Activated T-helper 1 cell treated with anti-CD3 and anti-CD28 coated beads, Interleukin-2, amount 50 U/mL, for 16 hours (primary cell): ENCODE measurements at places on chromosomes 2 and 18.

- DNase-seq = no peak
These were observed 93.8 kb downstream of the NRP2 start for GRCh38 chr2:205776139-205776538.

GRCh38 chr2:152499896-152500735 is 165.1 kb downstream of the FMNL2 start:
- DNase-seq = no peak

- DNase-seq = no peak
These were observed 579 bp upstream of the ITM2C start for GRCh38 chr2:230864122-230864604.

DNA sequence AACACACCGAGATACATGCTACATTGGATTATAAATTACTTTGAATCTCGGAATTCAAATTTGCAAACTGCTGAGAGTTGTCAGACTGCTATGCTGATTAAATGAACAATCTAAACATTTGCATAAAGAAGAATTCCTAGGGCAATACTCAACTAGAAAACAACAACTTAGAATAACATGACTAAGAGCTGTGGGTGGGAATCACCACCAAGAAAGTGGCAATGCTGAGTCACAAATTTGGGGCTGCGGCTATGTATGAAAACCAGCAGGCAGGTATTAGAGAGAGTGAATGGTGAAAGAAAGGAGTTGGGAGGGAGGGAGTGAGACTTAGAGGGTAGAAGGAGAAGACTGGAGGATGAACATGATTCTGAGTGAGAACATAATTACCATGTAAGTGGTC is 559.5 kb downstream of the PIK3C3 start:
- DNase-seq = no peak

DNA sequence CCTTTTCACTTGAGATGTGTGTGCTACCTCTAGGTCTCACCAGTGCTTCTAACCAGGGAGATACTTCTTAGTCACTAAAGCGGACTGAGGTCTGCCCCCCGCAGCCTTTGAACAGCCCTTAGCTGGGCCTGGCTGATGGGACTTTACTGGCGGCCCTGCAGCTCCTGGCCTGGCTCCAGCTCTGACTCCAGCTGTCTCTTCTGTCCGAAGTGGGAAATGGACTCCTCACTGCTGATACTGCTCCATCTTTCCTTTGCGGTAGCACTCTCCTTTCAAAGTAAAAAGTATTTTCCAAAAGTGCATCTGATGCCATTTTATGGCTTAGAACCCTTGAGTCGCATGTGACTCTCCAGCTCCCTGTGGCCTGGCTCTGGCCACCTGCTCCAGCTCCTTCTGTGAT is 64.5 kb downstream of the ATP9B start:
- no peak for DNase-seq

GRCh38 chr2:220916931-220917330 is 655.2 kb downstream of the EPHA4 start:
- DNase-seq = no peak

- DNase-seq = no peak
These were observed 105.4 kb downstream of the ACKR3 start for GRCh38 chr2:236675051-236675450.

GRCh38 chr18:2197946-2198345 is 373.4 kb downstream of the METTL4 start:
- no peak for DNase-seq

DNA sequence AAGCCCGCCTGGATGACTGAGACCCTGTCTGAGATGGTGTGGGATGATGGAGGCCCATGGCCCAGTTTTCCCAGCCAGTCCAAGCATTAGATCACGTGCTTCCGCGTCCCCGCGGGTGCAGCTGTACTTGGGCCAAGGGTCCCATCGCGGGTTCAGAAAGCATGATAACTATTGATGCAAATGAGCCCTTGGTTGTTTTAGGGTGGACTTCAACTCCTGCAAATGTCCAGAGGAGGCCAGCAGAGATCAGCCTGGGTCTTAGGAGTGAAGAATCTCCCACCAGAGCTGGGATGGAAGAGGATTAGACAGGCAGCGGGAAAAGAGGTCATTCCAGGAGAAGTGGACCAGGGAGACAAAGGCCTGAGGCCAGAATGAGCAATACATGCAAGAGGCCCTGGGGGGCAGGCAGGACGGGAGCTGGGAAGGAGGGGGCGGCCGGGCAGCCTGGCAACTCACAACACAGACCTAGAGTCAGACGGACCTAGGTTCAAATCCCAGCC is 89.9 kb upstream of the TMEM247 start:
- no peak for DNase-seq

GRCh38 chr2:6934345-6934744 is 17.1 kb downstream of the RNF144A start:
- no peak for DNase-seq

GRCh38 chr2:220894069-220894468 is 678.0 kb downstream of the EPHA4 start:
- no peak for DNase-seq

GRCh38 chr2:133054297-133054696 is 384.3 kb upstream of the LYPD1 start:
- no peak for DNase-seq

- no peak for DNase-seq
These were observed 49.9 kb downstream of the MYO1B start for GRCh38 chr2:191295088-191295487.

DNA sequence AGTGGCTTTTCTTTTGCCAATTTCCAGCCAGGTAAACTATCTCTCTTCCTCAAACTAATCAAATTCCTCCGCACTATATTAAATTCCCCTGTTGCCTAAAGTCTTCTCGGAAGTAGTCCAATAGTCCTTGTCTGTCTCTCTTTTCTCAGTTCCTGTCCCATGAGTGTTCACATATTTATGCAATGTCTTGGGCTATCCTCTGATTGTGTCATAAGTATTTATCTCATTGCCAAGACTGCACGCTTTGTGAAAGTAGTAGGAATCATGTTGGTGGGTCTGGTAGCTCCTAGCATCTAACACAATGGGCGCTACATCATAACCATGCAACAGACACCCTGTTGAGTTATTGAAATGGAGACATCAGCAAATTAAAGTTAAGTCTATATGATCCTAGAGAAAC is 59.9 kb upstream of the POU3F3 start:
- no peak for DNase-seq

DNA sequence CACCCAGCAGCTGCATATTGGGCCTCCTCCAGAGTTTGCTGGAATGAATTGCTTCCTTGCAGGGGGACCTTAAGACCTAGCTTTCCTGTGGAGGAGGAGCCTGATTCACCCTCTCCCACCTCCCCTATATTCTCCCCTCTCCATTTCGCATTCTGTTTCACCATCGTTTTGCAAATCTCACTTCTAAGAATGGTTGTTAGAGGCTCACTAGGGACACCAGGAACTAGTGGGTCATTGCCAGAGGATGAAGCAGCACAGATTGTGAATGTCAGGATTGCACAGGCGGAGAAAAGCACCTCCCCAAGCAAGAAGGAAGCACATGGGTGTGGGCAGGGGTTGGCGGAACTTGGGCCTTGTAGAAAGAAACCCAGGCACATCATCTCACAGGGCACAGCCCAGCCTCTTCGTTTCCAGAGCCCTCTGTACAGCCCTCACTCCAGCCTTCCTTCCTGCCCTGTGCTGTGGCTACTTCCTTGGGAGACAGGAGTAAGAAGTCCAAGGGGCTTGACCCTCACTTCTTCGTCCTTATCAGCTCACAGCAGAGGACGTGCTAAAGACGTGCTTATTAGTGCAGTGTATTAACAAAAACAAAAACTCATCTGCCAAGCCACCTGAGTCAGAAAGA is 63.4 kb downstream of the TACR1 start:
- no peak for DNase-seq

DNA sequence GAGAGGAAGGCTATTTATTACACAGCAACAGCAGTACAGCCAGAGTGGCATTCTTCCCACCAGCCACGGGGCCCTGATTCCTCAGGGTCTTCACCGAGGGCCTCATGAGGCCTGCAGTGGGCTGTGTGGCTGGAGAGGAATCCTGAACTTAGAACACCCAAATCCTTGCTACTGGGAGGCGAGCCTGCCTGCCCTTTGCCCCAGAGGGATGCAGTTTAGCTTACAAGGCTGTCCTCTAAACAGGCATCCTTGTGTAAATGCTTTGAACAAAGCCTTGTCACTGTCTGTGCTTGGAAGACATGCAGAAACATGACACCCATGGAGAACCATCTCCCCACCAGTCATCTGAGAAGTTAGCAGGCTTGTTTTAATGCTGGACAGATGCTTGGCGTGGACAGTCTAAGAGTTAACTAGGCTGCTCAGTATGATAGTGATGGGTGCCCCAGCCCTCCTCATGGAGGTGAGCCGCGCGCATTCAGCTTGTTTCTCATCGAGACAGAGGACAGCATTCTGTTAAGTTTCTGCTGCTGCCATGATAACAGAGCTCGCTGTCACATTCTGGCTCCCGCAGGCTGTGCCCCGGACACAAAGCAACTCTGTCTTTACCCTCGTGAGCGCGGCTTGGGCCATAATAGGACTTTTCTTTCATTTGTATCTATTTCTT is 42.9 kb downstream of the ADI1 start:
- DNase-seq = no peak

- no peak for DNase-seq
These were observed 33.7 kb upstream of the C18orf32 start for GRCh38 chr18:49520661-49521145.

- no peak for DNase-seq
These were observed 146.7 kb downstream of the MREG start for GRCh38 chr2:215866606-215867005.

GRCh38 chr2:176018708-176019107 is 16.6 kb upstream of the LNPK start:
- DNase-seq = no peak

DNA sequence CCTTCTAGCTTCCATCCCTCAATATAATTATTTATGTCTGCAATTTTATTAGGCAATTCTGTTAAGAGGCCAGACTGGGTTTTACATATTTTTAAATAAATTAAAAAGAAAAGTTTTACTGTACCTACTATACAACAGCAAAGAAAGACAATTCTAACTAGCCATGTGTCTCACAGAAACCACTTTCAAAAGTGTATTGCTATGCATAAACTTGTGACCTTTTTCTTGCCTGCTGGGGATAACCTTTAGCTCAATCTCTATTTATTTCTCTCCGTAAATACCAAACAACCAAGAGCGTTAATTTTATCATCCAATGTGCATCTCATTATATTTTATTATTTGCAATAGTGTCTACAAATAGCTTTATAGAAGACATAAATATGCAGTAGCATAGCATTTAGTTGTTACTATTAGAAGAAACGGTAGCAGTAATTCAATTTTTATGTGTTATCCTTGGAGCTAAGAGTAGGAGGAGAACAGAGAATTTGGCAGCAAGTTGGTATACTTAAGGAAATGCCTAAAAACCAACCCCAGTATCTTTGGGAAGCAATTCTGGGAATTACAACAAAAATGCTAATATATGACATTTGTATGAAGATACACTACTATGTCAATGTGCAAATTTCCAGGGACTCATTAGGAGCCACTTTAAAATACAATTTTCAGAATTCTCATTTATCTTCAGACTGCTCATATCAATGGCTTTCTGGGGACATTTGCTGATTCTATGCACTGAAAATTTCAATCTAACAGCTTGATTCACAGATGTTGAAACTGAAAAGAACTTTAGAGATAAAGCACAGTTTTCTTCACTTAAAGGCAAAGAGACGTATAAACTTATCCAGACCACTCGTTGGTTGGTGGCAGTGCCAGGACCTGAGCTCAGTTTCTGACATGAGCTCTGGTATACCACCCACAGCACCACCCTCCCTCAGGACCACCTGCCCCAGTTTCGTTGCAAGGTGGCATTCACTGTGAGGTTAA is 23.0 kb upstream of the RTN4 start:
- no peak for DNase-seq

- DNase-seq = no peak
These were observed 512.1 kb upstream of the SYT4 start for GRCh38 chr18:43789234-43790000.

DNA sequence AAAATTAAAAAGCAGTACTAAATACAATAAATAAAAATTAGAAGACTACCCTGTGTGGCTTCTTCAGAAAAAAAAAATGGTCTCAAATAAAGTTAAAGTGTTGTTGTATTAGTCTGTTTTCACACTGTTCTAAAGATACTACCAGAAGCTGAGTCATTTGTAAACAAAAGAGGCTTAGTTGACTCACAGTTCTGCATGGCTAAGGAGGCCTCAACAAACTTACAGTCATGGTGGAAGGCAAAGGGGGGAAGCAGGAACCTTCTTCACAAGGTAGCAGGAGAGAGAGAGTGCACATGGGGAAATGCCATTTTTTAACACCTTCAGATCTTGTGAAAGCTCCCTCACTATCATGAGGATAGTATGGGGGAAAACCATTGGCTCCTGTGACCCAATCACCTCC is 612.8 kb downstream of the RNF144A start:
- no peak for DNase-seq

DNA sequence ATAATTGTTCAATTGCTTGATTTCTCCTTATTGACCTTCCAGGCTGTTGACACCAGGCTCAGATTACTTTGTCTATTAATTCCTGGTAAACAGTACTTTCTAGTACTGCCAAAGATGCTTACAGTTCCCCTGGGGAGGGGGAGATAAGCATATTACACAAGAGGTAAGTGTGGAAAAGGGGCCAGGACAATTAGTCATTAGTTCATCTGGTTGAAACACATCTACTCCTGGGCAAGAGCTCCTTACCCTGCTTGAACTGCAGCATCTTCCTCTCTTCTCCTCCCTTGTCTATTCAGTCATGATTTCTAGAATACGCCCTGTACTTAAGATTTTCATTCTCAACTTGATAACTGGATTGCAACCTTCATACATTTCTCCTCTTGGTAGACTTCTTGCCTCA is 10.4 kb upstream of the SPATS2L start:
- DNase-seq = no peak

DNA sequence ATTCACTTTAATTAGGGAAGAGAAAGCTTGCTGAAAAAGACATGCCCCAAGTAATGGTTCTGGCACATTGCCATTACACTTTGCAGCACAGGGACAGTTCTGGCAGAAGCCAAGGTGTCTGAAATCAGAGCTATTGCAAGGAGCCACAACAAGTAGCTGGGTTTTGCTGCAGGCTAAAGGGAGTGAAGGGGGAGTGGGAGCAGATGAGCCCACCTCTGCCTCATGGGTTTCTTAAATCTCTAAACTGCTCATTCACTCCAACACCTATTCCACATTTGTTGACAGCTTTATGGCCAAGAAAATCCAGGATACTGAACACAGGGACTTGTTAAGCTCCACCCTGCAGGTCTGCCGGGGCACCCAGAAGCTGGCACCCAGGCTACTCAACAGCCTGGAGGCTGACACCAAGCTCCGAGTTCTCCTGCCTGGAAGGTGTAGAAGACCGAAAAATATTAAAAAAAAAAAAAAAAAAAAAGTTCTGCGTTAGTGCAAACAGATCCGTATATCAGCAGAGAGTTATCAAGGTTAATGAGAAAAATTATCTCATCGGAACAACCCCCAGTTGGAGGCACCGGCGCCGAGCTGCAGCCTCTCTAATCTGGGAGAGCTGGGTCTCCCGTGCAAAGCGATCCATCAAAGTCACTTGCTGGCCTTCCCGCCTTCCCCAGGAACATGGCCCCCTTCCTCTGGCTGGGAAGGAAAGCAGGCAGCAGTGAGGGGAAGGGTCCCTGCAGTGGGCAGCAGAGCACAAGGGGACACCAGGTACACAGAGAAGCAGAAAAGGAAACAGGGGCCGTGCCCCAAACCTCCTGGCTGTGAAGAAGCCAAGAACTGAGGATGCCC is 123.7 kb downstream of the HNMT start:
- DNase-seq = no peak
